ENCODE measurements at places on chromosomes 6 and 20.

DNA sequence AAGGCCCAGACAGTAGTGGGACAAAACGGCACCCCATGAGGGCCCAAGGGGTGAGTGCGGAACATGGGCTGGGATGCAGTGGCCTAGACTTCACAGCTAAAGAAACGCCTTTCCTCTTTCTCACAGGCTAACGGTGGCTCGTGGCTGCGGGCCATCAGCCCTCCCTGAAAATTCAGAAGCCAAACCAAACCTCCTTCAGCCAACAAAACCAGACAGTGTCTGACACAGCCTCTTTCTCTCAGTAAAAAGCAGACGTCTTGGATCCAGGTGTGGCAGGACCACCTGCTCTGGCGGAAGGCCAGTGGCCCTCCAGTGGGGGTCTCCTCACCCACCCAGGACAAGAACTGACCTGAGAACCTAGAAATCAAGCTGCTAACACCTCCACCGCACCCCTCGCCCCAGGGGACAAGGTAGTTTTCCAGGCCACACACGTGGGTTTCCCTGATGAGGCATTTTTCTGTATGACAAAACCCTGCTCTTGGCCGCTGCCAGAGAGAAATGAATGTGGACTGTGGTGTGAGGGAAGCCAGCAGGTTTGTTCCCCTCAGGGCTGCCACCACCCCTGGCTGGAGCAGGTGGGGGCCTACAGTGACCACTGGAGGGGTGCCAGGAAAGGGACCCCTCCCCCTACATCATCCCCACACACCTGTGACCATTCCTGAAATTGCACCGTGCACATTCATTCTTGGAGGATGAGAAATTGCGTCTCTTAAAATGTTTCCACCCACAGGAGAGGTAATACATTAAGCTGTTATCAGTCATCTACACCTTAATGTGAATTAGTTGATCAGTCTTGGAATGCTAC is 76.8 kb upstream of the PIM1 start:
- no peak for DNase-seq

GRCh38 chr6:53546281-53546680 is 1.4 kb upstream of the GCLC start:
- DNase-seq: no peak

GRCh38 chr6:170207586-170208181 is 83.2 kb downstream of the DLL1 start:
- DNase-seq: no peak

GRCh38 chr6:45922728-45923351 is 92.8 kb downstream of the CLIC5 start:
- DNase-seq: peak; percentile 41

- no peak for DNase-seq
Measured at GRCh38 chr6:129882510-129883023, 21.5 kb upstream of the TMEM244 start.

DNA sequence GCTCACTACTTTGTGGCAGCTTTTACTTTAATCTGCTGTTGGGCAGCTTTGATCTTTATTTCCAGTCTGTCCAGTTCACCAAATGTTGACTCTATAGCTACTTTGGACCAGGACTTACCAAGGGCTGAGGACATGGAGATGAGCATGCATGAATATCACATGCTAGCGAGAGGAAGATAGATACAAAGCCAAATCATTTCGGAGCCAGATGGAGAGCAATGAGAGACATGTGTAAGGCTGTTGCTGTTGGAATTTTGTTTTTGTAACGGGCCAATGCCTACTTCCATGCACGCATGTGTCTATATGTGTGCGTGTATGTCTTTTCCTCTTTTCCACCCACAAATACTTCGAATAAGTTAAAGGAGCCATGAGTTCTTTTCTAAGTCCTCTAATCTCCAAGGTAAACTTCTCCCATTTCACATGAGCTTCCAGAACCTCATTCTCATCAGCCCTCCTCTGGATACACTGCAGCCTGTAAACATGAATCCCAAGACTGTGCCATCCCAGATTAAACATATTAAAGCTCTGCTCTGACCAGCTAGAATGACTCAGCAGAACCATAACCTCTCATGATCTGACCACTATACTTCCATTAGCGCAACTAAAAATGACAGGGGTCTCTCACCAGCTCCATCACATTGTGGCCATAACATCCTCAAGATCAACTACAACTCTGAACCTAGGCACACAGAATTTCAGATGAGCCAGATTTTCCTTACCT is 160.7 kb downstream of the LRFN2 start:
- no peak for DNase-seq

GRCh38 chr6:146876271-146877151 is 277.7 kb downstream of the ADGB start:
- no peak for DNase-seq

GRCh38 chr20:7883309-7883708 is 56.9 kb downstream of the HAO1 start:
- no peak for DNase-seq

DNA sequence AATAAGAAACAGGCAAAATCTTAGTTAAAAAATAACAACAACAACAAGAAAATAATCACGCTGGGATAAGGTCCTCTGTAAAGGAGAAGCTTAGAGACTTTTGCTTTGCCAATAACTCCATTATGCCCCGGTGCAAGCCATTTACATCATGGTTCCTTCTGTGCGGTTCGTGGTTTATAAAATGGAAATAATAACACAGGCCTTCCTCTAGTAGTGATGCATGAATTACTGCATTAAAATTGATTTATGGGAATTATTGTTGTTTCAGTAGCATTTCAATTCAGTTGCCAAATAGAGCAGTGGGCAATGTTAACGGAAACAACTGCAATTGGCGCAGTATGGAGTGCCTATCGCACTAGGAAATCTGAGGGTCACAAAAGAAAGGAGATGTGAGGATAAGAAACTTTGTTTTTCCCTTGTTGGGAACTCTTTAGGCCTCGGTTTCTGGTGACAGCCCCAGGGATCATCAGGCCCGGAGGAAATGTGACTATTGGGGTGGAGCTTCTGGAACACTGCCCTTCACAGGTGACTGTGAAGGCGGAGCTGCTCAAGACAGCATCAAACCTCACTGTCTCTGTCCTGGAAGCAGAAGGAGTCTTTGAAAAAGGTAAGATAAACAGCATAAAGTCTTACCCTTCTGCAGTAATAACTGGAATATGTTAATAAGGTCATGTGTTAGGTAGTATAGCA is 1.1 kb downstream of the CD109 start:
- DNase-seq: no peak

- no peak for DNase-seq
Measured at GRCh38 chr20:3156811-3157619, 2.6 kb downstream of the FASTKD5 start.

GRCh38 chr6:4268171-4268570 is 132.8 kb upstream of the ECI2 start:
- DNase-seq: no peak

GRCh38 chr20:45111799-45112471 is 3.0 kb downstream of the WFDC5 start:
- no peak for DNase-seq

DNA sequence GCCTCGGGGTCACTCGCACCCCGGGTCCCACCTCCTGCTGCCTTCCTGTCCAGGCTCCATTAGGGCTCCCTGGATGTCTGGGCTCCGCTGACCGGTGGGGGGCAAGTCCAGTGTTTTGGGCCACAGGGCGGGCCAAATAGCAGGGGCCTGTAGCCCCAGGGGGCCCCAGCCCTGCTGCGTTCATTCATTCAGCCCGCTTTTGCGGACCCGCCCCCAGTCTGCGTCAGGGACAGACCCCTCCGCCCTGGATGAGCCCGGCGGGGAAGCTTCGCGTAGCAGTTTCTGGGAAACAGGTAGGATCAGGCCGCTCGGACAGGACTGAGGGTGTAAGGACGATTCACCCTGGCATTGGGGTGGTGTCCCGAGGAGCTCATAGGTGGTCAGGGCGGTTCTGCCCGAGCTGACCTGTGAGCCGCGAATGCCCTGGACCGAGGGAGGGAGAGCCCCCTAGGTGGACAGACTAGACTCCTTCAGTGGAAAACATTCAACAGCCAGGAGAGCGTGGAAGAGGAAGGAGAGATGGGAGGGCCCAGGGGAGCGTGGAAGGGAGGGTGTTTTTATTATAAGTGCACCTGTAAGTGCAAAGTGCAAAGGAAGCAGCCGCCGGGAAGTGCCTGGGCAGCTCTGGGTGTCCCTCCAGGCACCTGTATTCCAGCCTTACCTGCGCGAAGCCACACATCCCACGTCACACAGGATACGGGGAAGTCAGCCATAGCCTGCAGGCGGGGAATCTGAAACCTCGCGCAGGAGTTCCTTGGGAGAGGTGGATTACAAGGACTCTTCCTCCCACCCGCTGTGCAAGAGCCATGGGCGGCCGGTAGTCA is 662 bp downstream of the ENTPD6 start:
- peak; percentile 18 for DNase-seq

DNA sequence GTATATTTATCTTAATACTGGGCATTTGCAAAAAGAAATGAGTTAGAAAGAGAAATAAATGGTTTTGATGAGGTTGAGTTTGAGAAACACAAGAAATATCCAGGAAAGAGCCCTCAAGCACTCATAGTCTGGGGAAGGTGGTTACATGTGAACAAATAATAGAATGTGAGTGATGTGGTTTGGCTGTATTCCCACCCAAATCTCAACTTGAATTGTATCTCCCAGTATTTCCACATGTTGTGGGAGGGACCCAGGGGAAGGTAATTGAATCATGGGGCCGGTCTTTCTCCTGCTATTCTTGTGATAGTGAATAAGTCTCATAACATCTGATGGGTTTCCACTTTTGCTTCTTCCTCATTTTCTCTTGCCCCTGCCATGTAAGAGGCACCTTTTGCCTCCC is 334.1 kb downstream of the COL12A1 start:
- DNase-seq: no peak

- DNase-seq: peak; percentile 11
Measured at GRCh38 chr20:2387180-2387577, 6.5 kb downstream of the TGM6 start.

DNA sequence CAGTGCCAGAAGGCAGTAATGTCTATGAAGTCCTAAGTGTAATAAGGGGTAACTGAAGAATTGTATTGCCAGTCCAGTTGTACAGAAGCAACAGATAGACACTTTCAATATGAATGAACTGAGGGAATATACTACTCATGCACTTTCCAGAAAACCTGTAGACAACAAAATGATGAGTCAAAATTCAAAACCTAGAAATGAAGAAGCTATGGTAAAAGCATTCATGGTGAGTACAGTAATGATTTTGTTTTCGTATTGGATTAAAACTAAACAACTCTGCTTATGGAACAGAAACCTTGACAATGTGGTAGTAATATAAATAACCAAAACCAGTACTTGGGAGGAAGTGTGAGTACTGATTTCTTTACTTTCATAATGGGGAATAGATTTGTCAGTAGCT is 35.0 kb downstream of the ARMC2 start:
- DNase-seq: no peak

DNA sequence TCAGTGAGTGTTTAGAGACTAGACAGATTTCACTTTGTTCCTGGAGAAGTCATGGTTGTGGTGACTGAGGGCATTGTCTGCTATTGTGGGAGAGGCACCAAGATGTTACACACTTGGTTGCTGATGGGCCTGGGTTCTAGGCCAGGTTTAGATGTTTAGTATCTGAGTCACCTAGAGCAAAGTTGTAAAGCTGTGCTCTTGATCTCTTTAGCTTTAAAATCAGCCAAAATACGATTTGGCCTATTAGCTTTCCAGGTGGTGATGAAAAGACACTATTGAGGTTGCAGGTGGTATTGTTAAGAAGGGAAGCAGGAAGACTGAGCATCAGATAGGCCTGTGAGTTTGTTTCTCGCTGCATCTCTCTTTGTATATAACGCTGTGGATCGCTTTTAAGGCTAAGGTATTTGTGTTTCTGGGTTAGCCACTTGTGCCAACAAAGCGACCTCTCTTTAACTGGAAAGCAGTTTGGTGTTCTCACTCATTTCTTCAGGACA is 48.6 kb downstream of the FOXO3 start:
- DNase-seq: no peak

GRCh38 chr6:107642095-107642860 is 152.4 kb downstream of the SOBP start:
- no peak for DNase-seq

- DNase-seq: no peak
Measured at GRCh38 chr6:132663661-132664060, 4.7 kb upstream of the TAAR1 start.

- DNase-seq: no peak
Measured at GRCh38 chr6:100845676-100846075, 35.5 kb downstream of the ASCC3 start.

DNA sequence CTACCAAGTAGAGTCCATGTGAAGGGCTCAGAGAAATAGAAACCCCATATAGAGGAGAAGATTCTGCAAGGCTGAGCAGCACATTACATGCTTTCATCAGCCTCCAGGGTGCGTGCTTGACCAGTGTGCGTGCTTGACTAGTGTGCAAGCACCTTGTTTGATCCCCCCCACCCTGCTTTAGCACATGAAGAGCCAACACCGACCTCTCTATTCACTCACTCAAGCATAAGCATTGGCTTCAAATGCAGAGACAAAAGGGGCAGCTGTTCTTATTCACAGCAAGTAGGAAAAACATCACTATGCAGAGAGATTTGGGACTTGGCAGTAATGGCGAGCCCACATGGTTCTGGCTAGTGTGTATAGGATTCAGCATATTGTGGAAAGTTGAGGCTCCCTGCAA is 278.7 kb upstream of the RNF217 start:
- DNase-seq: no peak

- DNase-seq: no peak
Measured at GRCh38 chr20:50837532-50838321, 42.9 kb downstream of the BCAS4 start.

GRCh38 chr6:148431840-148432239 is 89.2 kb downstream of the SASH1 start:
- no peak for DNase-seq

- DNase-seq: no peak
Measured at GRCh38 chr6:361411-362132, 30.0 kb upstream of the IRF4 start.

DNA sequence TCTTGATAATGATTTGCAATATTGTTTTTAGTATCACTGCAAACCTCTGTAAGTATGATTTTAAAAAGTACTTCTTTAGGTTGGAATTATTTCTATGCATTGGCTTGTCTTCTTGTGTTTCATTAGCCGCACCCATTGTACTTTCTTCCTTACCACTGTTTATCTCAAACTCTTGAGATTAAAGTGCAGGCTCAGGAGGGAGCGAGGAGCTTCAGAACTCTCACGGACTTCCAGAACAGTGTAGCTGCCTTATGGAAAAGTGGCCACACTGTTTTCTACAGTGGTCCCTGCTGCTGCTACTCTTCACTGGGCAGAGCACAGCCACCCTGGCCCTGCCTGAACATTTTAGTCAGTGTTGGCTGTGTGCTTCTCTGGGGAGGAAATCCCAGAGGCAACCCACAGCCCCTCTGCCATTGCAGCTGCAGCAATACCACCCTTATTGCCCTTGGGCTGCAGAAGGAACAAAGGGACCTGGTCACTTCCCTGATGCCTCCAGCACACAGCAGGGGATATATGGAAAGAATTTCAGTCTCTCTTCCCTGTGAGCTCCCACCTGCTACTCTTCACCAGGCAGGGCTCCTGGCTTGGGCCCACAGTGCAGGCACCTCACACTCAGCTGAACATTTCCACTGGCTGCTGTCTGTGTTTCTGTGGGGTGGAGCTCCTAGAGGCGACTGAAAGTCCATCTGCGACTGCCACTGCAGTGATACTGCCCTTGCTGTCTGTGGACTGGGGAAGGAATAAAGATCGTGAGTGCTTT is 91.7 kb upstream of the MAP3K4 start:
- no peak for DNase-seq

- no peak for DNase-seq
Measured at GRCh38 chr6:41021832-41022231, 17.2 kb downstream of the UNC5CL start.
